ENCODE measurements at places on chromosomes 2 and 18.

- no peak for DNase-seq
Measured at GRCh38 chr18:79058007-79058406, 11.2 kb upstream of the ATP9B start.

DNA sequence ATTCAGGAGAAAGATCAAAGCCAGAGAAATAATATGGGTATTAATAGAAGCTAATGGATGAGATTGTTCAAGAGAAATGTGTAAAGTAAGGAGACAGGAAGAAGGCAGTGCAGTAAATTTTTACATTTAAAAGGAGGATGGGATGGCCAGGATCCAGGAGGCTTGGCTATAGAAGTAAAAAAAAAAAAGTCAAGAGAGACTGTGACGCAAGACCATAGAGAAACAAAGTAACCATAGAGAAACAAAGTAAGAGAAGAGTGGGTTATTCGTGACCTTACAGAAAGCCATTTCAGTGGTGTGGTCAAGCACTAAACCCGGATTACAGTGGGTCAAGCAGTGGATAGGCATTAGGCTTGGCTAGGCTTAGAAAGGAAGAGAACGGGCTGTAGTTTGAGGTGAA is 10.5 kb upstream of the FAM171B start:
- no peak for DNase-seq

- DNase-seq, result no peak
Measured at GRCh38 chr2:118850168-118850900, 2.9 kb upstream of the EN1 start.

GRCh38 chr18:2939317-2939716 is 73.6 kb downstream of the LPIN2 start:
- no peak for DNase-seq

DNA sequence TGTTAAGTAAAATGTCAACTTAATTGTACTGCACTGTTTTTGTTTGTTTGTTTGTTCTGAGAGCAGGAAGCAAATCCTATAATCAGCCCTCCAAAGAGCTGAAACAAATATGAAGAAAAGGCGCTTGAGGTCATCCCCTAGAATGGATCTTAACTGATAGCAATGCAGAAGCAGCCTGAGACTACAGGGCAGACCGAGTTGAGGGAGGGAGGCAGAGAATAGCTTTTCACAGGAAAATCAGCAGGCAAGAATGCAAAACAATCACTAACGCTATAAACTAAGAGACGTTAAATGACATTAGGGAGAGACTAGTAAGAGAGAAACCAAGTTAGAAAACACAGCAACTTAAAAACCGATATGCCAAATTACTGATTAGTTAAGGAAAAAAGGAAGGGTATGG is 37.2 kb downstream of the GALNT1 start:
- DNase-seq, result no peak

DNA sequence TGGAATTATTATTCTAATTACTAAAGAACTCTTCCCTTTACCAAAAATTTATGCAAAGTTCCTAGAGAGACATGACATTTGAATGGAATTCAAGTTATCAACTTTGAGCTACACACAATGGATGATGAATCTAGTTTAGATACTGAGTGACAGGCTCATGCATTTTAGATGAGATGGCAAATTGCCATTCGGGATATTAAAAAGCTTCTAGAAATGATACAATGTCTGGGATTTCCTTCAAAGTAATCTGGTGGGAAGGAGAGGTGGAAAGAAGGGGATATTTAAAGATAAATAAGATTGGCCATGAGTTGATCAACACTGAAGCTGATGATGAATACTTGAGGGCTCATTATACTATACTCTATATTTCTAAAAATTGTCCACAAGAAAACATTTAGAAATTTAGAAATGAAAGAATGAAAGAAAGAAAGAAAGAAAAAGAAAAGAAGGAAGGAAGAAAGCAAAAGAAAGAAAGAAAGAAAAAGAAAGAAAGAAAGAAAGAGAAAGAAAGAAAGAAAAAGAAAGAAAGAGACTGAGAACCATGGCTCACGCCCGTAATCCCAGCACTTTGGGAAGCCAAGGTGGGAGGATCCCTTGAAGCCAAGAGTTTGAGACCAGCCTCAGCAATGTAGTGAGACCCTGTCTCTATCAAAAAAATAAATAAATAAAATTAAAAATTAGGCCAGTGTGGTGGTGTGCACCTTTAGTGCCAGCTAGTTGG is 62.6 kb upstream of the NEDD4L start:
- DNase-seq, result no peak

- DNase-seq, result no peak
Measured at GRCh38 chr18:26826656-26827235, 38.8 kb downstream of the AQP4 start.

- DNase-seq, result peak; percentile 98
Measured at GRCh38 chr18:813172-814071, 1.4 kb upstream of the YES1 start.

GRCh38 chr2:149656996-149657395 is 69.4 kb upstream of the MMADHC start:
- DNase-seq, result no peak
